Hepatocyte (in vitro differentiated cells): ENCODE measurements at places on chromosomes 16 and 17. TPM values are rescaled to one million over a fixed set of nuclear protein-coding genes. Genes with fewer than 3 reads are reported as not detected.

- no peak for DNase-seq
These were observed 4.5 kb downstream of the CRYBA1 start for GRCh38 chr17:29251184-29251583.

DNA sequence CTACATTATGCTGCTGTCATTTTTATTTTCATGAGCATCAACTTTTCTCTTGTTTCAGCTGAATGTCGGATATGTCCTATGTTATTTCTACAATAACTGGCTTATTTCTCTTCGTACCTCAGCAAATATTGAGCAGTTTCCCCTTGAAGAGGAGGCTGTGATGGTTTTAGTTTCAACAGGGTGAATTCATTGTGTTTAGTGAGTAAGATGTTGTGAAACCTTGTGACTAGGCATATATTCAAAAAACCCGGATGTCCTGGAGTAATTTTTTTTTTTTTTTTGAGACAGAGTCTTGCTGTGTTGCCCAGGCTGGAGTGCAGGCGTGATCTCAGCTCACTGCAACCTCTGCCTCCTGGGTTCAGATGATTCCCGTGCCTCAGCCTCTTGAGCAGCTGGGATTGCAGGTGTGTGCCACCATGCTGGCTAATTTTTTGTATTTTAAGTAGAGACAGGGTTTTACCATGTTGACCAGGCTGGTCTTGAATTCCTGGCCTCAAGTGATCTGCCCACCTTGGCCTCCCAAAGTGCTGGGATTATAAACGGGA lies 11.1 kb downstream of the CPD start:
- DNase-seq: no peak

DNA sequence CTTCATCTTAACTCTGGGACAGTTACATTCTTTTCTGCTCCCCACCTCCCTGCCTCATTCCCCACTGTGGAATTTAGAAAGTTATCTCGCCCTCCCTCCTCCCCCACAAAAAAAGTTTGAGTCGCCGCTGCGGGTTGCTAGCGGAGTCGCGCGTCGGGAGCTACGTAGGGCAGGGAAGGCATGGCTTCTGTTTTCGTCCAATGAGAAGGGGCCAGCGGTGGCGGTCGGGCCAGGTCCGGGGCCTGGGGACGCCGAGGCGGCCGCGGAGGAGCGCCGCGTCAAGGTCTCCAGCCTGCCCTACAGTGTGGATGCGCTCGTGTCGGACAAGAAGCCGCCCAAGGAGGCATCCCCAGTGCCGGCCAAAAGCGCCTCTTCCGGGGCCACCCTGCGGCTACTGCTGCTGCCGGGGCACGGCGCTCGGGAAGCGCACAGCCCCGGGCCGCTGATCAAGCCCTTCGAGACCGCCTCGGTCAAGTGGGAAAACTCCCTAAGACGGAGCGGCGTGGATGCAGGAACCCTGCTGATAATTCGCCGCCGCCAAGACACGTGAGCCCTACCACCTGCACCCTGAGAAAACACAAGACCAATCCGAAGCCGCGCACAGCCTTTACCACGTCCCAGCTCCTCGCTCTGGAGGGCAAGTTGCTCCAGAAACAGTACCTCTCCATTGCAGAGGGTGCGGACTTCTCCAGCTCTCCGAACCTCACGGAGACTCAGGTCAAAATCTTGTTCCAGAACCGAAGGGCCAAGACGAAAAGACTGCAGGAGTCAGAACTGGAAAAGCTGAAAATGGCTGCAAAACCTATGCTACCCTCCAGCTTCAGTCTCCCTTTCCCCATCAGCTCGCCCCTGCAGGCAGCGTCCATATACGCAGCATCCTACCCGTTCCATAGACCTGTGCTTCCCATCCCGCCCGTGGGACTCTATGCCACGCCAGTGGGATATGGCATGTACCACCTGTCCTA lies 8.9 kb downstream of the OR4D1 start:
- peak; percentile 12 for DNase-seq

The FOXL1 gene
- 0.51 and 1.3 TPM in 2 replicates for polyA plus RNA-seq

The ABCC6 gene
- 42.1 and 46.8 TPM in 2 replicates for polyA plus RNA-seq

GRCh38 chr17:38595892-38596291 lies 9.9 kb downstream of the SRCIN1 start:
- no peak for DNase-seq

GRCh38 chr17:66467766-66468165 lies 165.4 kb downstream of the PRKCA start:
- no peak for DNase-seq

GRCh38 chr17:17258998-17259397 lies 22.0 kb upstream of the FLCN start:
- no peak for DNase-seq

The FNDC8 gene
- polyA plus RNA-seq: not detected in 2 replicates

DNA sequence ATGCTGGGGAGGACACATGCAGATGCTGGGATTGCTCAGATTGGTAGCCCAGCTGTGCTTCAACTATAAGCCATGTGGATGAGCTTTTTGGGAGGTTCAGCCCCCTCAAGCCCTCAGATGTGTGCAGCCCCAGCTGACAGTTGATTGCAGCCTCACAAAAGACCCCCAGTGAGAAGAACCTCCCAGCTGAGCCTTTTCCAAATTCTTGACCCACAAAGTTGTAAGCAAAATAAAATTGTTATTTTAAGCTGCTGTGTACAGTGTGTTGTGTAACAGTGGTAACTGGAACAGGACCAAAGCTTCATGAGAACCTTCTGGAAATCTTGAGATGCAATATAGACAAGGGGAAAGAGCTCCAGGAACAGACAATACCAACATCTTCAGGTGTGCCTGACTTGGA lies 156.8 kb upstream of the IRX3 start:
- DNase-seq: no peak

The CCL17 gene
- polyA plus RNA-seq: not detected in 2 replicates

DNA sequence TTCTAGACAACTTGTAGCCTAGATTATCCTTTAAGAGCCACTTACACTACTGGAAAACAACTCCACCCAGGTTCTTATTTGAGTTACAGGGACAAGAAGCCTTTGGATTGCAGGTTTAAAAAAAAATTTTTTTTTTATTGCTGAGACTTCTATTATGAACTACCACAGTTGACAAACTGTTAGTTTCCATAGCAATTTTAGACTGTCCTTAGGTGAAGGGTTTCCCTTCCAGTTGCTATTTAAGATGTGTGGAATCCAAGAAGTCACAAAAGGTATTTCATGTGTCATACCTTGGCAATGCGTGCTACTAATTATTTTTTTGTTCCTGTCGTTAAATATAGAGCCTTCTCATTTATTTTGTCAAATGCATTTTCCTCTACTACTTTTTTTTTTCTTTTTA lies 253.2 kb downstream of the PRKCA start:
- DNase-seq: no peak

The MMP15 gene
- polyA plus RNA-seq: 56.1 and 63.4 TPM in 2 replicates

- peak; percentile 77 for DNase-seq
These were observed 145.2 kb downstream of the CLEC16A start for GRCh38 chr16:11089504-11090124.

GRCh38 chr16:66728117-66728787 lies 23.2 kb downstream of the DYNC1LI2 start:
- DNase-seq: peak; percentile 78

DNA sequence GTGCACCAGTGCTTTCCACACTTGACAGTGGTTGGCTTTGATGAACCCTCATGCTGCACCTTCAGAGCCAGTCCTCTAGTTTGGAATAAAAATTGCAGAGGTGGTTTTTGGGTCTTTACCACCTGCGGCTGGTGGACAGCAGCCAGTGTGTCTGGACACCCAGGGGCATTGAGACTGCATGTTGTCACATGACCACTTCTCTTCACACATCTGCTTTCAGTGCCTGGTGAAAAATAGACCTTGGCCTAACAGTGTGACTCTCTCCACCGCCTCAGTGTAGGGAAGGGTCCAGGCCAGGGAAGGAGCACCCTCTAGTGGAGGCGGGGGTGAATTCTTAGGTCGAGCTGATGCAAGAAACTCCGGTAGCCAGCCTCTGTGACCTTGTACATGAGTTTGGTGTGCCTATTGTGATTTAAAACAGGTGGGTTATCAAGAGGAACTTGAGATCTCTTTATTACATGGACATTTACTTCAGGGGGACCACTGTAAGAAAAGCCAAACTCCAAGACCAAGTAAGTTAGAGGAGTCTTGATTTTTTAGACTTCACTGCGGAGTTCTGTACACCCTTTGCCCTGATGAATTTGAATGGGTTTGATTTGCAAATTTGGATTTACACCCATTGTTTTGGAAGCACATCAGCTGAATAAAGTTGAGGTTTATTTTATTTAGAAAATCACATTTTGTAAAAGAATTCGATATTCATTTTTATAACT lies 17.9 kb downstream of the GOSR2 start:
- peak; percentile 90 for DNase-seq

The ZNF594 gene
- polyA plus RNA-seq: 2.8 and 3.0 TPM in 2 replicates
